ENCODE measurements at places on chromosomes 6 and 20.

GRCh38 chr20:31595380-31595653 lies 9.8 kb upstream of the ID1 start:
- no peak for DNase-seq

DNA sequence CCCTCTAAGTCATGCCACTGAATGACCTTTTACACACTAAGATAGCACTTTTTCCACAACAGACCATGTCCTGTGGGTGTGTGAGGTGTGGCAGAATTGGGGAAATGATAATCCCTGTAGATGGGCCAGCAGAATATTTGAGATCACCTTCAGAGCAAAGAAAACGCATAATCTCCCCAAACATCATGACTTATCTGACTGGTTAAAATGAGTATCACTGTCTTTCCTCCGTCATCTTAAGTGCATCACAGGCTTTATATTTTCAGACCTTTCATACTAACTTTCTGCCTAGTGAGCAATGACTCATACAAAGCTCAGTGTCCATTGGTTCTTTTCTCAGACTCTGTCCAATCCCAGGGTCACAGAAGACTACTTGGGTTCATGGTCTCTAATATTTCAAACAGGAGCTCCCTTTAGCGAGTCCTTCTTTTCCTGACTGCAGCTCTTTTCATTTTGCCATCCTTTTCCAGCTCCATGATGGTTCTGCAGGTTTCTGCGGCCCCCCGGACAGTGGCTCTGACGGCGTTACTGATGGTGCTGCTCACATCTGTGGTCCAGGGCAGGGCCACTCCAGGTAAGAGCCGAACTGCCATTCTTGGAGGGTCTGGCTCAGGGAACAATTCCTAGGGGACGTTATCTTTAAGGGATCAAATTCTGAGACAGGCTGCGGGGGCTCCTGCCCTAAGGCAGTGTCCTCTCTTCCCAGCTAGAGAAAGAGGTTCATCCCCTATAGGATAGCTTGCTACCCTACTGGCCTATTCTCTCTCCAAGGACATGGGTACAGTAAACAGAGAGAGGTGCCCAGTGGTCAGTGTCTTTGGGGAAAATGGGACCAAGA lies at the start of gene HLA-DPB1:
Gene HLA-DPB1 (plus strand): TSS at position 423 of the 838 bp plus-strand sequence. CDS start 52 bp downstream, at position 475.
- DNase-seq: no peak

- DNase-seq: no peak
These were observed at the start of gene PPP1R3G for GRCh38 chr6:5084781-5085647. PPP1R3G (plus strand) TSS chr6:5085341; CDS start chr6:5085486, 145 bp downstream.

DNA sequence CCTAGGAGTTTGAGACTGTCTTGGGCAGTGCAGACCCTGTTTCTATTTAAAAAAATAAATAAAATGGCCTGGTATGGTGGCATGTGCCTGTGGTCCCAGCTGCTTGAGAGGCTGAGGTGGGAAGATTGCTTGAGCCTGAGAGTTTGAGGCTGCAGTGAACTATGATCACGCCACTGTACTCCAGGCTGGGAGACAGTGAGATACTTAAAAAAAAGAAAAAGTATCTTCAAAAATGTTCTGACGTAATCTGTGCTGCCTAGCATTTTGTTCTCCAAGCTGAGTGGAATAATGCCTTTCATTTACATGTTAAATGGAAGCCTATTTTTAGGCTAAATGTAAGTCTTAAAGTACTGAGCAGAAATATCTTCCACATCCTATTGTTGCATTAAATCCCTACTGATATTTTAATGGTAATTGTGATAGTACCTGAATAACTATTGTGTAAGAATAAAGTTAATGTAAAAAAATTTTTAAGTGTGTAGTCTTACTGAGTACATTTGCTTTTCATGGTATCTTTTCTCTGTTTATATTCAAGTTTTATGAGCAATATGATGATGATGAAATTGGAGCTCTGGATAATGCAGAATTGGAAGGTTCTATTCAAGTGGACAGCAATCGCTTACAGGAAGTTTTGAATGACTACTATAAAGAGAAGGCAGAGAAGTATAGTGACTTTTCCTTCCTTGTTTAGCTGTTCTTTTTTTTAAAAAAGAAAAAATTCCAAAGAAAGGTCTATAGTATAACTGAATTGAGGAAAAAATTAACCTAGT lies 4.2 kb upstream of the ZC2HC1B start:
- no peak for DNase-seq
